Activated naive CD4-positive, alpha-beta T cell treated with anti-CD3 and anti-CD28 coated beads for 36 hours (primary cell): ENCODE measurements at places on chromosomes 4 and X. TPM values are rescaled to one million over a fixed set of nuclear protein-coding genes. Genes with fewer than 3 reads are reported as not detected.

DNA sequence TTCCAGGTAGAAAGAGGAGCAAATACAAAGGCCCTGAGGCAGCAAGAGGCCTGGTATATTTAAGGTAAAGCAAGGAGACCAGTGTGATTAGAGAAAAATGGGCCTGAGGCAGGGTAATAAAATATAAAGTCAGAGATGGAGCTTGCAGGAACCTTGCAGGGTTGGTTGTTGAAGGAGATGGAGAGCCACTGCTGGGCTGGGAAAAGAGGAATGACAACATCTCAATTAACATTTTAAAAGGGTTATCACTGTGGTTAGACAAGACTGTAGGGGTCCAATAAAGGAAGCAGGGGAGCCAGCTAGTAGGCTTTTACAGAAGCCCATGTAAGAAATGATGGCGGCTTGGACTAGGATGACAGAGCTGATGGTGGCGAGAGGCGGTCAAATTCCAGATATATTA is 205.5 kb upstream of the MBNL3 start:
- peaks cover 2% of the 10 kb centered on the region for H3K27me3 ChIP-seq
- H3K27ac ChIP-seq, result no peak overlapping the region
- no peaks in the 10 kb centered on the region for H3K36me3 ChIP-seq
- H3K4me3 ChIP-seq, result no peak overlapping the region

DNA sequence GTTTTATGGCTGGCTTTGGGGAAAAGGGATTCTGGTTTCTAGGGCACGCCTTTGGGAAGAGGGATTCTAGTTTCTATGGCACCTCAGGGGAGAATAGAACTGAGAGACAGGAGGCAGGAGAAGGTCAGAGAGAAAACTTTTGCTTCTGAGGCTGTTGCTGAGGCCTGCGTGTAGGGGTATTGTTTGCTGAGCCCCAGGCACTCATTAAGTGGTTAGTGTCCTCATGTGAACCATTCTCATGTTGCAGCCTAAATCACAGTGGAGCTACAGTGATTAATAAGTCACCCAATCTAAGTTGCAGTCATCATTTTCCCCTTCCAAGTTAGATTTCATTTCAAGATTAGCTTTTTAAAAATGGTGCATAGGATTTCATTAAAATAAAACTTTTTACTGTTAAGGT is 29.0 kb downstream of the VCX3A start:
- DNase-seq, result no peak
- H3K4me1 ChIP-seq, result no peaks in the 10 kb centered on the region
- H3K4me3 ChIP-seq, result no peak overlapping the region
- no peak overlapping the region for H3K27ac ChIP-seq
- no peaks in the 10 kb centered on the region for H3K27me3 ChIP-seq

Gene GABRG1
- not detected for total RNA-seq

GRCh38 chrX:68651110-68651509 is 3.6 kb downstream of the STARD8 start:
- H3K27me3 ChIP-seq, result peaks cover 5% of the 10 kb centered on the region
- H3K4me1 ChIP-seq, result no peaks in the 10 kb centered on the region
- DNase-seq, result no peak
- no peak overlapping the region for H3K27ac ChIP-seq

Gene CYTL1
- not detected for total RNA-seq

- DNase-seq, result no peak
- no peaks in the 10 kb centered on the region for H3K27me3 ChIP-seq
- H3K36me3 ChIP-seq, result no peaks in the 10 kb centered on the region
- H3K4me1 ChIP-seq, result no peaks in the 10 kb centered on the region
Measured at GRCh38 chrX:122188751-122189150, 995.3 kb upstream of the GRIA3 start.

DNA sequence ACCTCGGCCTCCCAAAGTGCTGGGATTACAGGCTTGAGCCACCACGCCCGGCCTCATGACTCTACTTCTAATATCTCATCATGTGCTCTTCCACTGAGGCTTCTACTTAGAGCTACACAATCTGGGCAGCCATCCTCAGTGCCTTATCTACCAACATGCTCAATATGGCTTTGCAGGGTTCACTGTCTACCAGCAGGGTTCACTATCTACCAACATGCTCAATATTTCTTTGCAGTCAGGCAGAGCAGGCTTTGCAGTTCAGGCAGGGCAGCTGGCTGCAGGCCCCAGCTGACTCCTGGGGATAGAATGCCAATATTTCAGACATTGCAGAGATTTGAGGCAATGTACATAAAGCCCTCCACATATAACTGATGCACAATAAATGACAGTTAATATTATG is 47.5 kb downstream of the PKD2 start:
- no peaks in the 10 kb centered on the region for H3K27me3 ChIP-seq
- no peaks in the 10 kb centered on the region for H3K4me1 ChIP-seq

- no peaks in the 10 kb centered on the region for H3K27me3 ChIP-seq
- no peak overlapping the region for H3K4me3 ChIP-seq
- peak overlapping the region; percentile 16 for H3K27ac ChIP-seq
- peak; percentile 37 for DNase-seq
- peaks cover 26% of the 10 kb centered on the region for H3K4me1 ChIP-seq
- H3K36me3 ChIP-seq, result no peaks in the 10 kb centered on the region
Measured at GRCh38 chr4:2406406-2406805, 12.0 kb downstream of the ZFYVE28 start.

GRCh38 chr4:174467107-174467506 is 55.2 kb downstream of the HPGD start:
- no peaks in the 10 kb centered on the region for H3K36me3 ChIP-seq
- no peak overlapping the region for H3K27ac ChIP-seq
- DNase-seq, result no peak
- H3K4me1 ChIP-seq, result no peaks in the 10 kb centered on the region

Gene TSPAN6
- total RNA-seq, result 0.57 TPM
